Stimulated activated naive CD8-positive, alpha-beta T cell treated with anti-CD3 and anti-CD28 coated beads, Interleukin-15, amount 100 ng/mL, for 72 hours (primary cell): ENCODE measurements at places on chromosomes 4 and X.
A peak's percentile ranks its signal among the peaks of the same experiment; 100 is the strongest.

- DNase-seq, result no peak
These were observed 552.6 kb downstream of the TRIML1 start for GRCh38 chr4:188691811-188692210.

DNA sequence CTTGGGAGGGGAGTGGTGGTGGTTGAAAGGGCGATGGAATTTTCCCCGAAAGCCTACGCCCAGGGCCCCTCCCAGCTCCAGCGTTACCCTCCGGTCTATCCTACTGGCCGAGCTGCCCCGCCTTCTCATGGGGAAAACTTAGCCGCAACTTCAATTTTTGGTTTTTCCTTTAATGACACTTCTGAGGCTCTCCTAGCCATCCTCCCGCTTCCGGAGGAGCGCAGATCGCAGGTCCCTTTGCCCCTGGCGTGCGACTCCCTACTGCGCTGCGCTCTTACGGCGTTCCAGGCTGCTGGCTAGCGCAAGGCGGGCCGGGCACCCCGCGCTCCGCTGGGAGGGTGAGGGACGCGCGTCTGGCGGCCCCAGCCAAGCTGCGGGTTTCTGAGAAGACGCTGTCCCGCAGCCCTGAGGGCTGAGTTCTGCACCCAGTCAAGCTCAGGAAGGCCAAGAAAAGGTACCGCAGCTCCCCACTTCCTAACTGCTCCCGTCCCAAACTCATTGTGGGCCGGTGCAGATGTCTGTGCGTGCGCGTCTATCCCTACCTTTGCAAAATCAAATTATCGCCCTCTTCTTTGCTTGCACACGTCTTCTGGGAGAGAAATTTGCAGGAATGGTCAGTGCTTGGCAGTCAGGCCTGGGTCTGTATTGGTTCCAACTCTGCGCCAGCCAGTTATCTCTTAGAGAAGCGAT lies 533 bp downstream of the IL15 start:
- peak; percentile 21 for DNase-seq

DNA sequence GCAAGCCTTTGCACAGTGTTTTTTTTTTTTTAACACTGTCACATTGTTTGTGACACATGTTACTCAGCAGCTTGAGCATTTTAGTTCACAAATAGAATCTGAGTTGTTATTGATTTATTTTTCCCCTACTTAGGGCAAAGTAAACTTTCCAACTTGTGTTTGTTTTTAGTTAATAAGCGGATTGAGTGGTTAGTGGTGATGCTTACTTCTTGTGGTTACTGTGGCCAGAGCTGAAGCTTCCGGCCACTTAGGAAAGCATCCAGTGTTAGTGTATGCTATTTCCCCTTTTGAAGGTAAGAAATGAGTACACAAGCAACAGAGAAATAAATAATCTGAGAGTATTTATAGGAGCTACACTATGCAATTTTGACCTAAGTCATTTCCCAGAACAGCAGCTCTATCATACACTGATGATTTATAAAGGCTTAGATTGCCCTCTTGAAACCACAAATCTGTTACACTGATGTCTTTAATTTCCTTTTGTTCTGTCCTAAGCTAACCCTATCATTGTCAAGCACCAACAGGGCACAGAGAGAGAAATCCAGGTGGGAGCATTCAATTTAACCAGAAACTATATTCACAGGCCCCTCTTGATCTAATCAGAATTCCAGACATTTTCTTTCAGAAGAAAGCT lies 2464.6 kb downstream of the PCDH7 start:
- DNase-seq, result no peak

DNA sequence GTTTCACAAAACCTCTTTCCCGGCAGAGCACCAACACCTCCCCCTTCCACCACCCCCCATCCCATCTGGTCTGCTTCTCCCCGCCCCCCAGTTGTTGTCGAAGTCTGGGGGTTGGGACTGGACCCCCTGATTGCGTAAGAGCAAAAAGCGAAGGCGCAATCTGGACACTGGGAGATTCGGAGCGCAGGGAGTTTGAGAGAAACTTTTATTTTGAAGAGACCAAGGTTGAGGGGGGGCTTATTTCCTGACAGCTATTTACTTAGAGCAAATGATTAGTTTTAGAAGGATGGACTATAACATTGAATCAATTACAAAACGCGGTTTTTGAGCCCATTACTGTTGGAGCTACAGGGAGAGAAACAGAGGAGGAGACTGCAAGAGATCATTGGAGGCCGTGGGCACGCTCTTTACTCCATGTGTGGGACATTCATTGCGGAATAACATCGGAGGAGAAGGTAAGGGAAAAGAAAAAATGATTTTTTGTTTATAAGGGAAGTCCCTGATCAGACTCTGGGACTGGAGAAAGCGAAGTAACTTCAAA lies at the start of gene PDGFRA:
TSS of gene PDGFRA (plus strand) at position 333 of the 541 bp plus-strand sequence. CDS start 29,476 bp downstream, outside the sequence.
- no peak for DNase-seq

DNA sequence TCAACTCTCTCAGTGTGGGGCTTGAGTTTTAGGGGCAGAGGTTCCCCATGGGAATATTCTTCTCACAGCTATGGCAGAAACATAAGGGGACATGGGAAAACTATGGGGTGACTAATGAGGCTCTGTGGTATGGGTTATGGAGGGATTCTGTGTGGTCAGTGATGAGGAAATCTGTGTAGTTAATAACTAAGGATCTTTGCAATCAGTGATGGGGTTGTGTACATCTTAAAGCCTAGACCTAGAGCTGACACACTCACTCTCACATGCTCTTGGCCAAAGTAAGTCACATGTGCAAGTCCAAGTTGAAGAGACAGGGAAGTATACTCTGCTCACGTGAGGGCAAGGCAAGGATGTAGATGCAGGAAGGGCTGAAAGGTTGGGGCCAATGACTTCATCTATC lies 86.4 kb upstream of the UXT start:
- DNase-seq, result no peak

DNA sequence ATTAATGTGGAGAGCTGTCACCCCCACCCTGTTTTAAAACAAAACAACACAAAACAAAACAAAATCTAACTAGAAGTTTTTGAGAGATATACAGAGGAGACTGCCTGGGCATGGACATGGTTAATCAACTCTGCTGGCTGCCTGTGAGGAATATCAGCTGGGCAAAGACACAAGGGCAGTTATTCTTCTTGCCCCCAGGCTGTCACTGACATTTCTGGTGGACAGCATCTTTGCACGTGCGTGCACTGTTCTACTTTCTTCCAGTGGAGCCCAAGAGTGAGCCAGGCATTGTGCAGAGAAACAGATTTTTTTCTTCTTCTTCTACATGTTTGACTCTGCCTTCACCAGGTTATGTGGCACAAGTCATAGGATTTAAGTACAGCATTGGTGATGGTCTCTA lies 13.8 kb downstream of the IRS4 start:
- no peak for DNase-seq

- peak; percentile 30 for DNase-seq
These were observed 10.3 kb downstream of the CYP4V2 start for GRCh38 chr4:186201535-186202230.

GRCh38 chrX:74804574-74804973 lies 120.7 kb downstream of the NEXMIF start:
- DNase-seq, result no peak

DNA sequence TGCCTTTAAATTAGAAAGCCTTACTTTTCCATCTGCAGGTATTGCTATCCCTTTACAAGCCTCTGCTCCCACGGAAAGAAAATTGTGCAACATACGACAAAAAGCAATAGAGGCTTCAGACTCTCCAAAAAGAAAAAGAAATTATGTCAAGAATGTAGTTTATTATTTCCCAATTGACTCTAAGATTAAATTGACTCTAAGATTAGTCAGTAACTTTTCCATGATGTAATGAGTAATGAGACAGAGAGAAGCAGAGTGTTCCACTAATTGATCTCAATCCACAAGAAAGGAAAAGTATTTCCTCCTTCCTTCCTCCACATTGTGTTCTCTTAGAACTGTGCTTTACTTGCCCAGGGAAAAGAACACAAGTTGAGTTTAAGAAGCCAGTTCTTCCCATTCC lies 345.7 kb upstream of the HS3ST1 start:
- no peak for DNase-seq

DNA sequence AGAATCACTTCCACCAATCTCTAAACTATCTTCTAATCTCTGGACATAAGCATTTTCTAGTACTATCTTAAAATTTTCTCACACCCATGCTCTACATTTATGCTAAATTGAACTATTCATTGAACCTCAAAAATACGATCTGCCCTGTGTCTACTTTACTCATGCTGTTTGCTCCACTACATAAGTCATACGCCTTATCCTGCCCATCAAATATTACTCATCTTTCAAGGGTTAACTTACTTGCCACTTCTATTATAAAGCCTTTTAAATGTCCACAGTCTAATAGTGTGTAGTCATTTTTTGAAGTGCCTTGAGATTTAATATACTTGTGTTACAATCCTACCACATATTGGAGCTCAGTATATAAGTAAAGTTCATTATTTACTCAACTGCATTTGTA lies 727.7 kb upstream of the SLIT2 start:
- DNase-seq, result no peak

GRCh38 chr4:159899596-159899995 lies 796.7 kb downstream of the RAPGEF2 start:
- DNase-seq, result no peak

GRCh38 chr4:41483771-41484170 lies 54.2 kb upstream of the LIMCH1 start:
- no peak for DNase-seq

- no peak for DNase-seq
These were observed 16.2 kb upstream of the AFF1 start for GRCh38 chr4:86918539-86919072.

GRCh38 chrX:20693078-20693477 lies 426.4 kb upstream of the RPS6KA3 start:
- no peak for DNase-seq

GRCh38 chrX:153226344-153227185 lies 47.5 kb downstream of the MAGEA1 start:
- DNase-seq, result no peak
